ENCODE measurements at places on chromosomes 16 and 17.
A peak's percentile ranks its signal among the peaks of the same experiment; 100 is the strongest.

GRCh38 chr16:15434425-15435215, at the start of gene BMERB1:
Gene BMERB1 (plus strand): TSS chr16:15434588. CDS start chr16:15434654, 66 bp downstream.
- peak; percentile 67 for DNase-seq

GRCh38 chr17:42107124-42107523, 5.4 kb downstream of the DHX58 start:
- DNase-seq, result no peak

DNA sequence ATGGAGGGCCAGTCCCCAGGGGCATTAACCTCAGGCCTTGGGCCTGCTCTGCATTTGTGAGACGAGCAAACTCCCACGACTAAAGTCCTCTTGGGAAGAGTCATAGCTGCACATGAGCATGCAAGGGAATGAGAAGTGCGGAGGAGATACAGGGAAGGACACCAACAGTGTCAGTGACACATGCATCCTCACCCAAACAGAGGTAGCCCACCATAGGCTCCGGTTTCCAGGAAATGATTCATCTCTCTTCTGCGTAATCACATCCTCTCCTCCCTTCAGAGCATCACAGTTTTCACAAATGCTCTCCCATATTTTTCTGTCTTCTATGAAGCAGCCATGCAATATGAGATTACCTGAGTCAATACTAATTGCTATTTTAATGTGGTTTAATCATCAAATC, 725.7 kb upstream of the GOT2 start:
- no peak for DNase-seq

- DNase-seq, result no peak
Measured at GRCh38 chr16:31435341-31436220, 7.0 kb downstream of the ZNF843 start.

Measured in right atrium auricular region (tissue), 2 donors.